Esophagus muscularis mucosa (tissue), 4 donors: ENCODE measurements at places on chromosomes 16 and 17. TPM values are rescaled to one million over a fixed set of nuclear protein-coding genes. Genes with fewer than 3 reads are reported as not detected.
A peak's percentile ranks its signal among the peaks of the same experiment; 100 is the strongest.

KCNJ2 gene
- 7.1 TPM for total RNA-seq

MFAP4 gene
- 191 TPM for total RNA-seq

GRCh38 chr17:28711723-28712031 lies at the start of gene PROCA1:
TSS of gene PROCA1 (minus strand) at chr17:28711888. CDS start at chr17:28711660, 228 bp downstream.
- no peak for DNase-seq

TPSG1 gene
- 2.9 TPM for total RNA-seq

DNA sequence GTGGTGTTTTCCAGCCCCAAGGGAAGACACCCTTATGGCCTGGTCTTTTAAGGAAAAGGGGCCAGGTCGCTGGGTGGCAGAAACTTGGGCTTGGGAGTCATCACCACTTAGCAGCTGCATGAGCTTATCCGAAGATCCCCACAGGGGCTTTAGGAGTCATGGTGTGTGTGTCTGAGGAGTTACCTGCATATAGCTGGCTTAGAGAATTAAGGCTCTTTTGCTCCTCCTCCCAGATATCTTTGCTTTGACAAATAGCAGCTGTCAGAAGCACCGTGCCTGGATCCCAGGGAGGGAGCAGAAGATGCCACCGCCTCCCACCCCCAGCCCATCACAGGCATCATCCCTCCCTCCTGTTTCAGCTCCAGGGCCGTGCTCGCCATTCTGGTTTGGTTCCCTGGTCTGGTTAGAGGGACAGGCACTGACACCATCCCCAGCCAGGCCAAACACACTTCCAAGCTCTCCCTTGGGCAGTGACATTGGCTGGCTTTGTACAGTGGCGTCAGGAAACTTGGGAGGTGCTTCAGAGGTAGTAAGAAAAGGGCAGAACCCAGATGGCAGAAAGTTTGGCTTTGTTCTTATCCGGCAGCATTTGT lies 17.4 kb downstream of the LDHD start:
- no peak for DNase-seq

ZNF48 gene
- 15.3 TPM for total RNA-seq

GRCh38 chr16:78768718-78769117 lies 669.3 kb downstream of the WWOX start:
- DNase-seq: no peak

KRTAP1-4 gene
- total RNA-seq: not detected

DNA sequence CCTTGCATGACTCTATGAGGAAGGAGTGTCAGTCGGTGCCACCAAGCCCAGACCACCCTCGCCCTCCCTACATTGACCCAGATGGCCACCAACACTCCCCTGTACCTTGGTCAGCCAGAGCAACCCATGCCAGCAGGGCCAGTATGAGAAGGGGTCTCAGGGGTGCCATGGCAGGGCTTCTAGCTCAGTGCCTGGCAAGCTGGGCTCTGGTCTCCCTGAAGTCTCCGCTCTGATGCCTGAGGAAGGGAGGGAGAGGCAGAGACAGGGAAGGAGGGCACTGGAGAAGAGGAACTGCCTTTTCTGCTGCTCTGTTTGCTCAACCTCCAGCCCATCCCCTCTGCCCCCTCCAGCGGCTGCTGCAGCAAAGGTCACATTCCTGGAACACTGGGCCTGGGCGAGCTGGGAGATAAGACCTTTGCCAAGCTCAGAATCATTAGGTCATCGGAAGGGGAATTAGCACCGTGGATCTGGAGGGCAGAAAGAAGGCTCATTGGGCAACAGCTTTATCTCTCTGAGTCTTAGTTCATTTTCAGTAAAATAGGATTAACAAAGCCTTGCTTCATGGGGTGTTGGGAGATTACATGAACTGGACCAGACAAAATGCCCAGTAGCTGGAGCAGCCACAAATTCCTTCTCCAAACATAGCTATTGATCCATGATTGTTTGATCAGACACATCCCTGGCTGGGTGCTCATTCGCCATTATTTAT lies at the start of gene VTN:
VTN (minus strand) TSS at position 273 of the 709 bp plus-strand sequence; CDS start at position 169, 104 bp downstream.
- DNase-seq: no peak

GRCh38 chr16:53545433-53545832 lies 42.4 kb upstream of the AKTIP start:
- no peak for DNase-seq

- no peak for DNase-seq
Observed at GRCh38 chr17:50452630-50453300, 15.9 kb downstream of the CHAD start.

EFNB3 gene
- total RNA-seq: 0.17 TPM

DNA sequence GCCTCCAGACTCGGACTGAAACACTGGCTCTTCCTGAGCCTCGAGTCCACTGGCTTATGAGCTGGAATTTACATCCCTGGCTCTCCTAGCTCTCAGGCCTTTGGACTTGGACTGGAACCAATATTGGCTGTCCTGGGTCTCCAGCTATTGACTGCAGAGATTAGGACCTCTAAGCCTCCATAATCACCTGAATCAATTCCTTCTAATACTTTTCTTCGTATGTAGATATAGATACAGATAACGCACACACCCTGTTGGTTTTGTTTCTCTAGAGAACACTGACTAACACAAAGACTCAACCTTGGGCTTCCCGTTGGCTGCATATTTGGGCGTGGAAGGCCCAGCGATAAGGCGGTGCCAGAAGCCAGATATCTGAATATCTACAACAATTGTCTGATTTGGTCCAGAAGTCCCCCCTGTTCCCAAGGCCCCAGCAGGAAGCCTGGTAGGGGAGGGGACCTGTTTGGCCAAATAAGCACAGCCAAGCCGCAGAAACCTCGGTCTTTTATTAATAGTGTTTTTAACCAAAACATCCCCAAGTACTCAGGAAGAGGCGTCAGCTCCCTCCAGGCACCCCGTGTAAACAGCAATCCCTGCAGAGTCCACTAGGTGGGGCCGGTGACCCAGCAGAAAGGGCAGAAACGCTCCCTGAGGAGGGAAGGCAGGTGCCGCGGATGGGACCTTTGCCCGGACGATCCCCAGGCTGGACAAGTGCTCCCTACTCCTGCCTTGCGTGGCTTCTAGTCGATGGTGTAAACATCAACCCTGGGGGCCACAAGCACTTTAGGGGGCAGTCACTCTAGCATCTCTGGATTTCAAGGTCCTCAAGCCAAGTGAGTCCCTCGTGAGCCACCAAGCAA lies 57.0 kb downstream of the ABR start:
- DNase-seq: peak; percentile 97

DNA sequence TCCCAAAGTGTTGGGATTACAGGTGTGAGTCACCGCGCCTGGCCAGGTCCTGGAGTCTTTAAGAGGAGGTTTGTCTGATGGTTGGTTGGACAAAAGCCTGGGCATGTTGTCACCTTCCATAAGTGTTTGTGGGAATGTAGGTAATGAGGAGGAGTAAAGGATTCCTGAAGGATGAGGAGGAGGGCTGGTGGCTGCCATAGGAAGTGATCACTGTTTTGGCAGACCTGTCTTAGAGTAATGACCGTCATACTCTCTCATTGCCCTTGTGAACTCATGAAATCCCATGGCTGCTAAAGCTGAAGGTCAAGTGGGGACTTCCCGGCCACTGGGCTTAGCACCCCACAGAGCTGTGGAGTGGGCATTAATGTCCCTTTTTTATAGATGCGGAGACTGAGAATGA lies 40.5 kb downstream of the TENT4B start:
- no peak for DNase-seq

DNA sequence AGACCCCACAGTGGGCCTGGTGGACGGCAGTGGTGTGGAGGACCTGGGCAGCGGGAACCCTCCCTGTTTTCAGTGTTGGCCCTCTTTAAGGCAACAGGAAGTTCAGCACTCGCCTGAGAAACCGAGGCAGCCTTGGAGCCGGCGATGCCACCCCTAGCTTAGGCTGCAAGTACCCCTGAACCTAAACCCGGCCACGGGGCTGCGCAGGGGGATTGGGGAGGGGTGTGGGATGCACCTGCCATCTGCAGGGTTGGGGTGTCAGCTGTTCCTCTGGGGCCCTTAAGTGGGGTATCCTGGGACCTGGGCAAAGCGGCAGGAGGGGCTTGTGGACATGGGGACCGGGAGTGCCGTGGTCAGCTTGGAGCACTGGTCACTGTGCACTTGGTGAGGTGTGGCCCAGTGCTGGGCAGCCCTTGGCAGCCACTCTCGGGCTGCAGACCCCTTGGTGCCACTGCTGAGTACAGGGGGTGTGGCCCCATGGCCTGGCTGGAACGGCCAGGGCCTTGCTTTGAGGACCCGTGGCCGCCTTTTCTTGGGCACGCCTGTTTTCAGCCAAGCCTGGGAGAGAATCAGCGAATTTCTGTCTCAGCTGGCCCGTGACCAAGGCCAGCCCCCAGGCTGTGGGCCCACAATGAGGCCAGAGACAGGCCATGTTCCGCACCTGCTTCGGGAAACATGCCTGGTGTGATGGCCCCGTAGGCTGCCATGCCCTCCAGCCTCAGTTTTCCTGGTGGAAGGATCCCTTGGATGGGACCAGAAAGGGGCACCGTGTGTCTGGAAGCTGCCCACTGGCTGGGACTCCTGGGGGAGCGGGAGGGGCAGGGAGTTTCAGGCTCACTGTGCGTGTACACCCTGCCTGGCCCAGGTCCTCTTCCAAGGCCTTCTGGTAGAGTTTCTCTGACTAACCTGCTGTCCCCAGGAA lies 4.1 kb upstream of the SLC25A10 start:
- no peak for DNase-seq

GRCh38 chr17:10380631-10381408 lies 8.0 kb upstream of the MYH13 start:
- peak; percentile 55 for DNase-seq

GRCh38 chr17:74404218-74404617 lies 27.7 kb upstream of the GPRC5C start:
- DNase-seq: no peak

DNA sequence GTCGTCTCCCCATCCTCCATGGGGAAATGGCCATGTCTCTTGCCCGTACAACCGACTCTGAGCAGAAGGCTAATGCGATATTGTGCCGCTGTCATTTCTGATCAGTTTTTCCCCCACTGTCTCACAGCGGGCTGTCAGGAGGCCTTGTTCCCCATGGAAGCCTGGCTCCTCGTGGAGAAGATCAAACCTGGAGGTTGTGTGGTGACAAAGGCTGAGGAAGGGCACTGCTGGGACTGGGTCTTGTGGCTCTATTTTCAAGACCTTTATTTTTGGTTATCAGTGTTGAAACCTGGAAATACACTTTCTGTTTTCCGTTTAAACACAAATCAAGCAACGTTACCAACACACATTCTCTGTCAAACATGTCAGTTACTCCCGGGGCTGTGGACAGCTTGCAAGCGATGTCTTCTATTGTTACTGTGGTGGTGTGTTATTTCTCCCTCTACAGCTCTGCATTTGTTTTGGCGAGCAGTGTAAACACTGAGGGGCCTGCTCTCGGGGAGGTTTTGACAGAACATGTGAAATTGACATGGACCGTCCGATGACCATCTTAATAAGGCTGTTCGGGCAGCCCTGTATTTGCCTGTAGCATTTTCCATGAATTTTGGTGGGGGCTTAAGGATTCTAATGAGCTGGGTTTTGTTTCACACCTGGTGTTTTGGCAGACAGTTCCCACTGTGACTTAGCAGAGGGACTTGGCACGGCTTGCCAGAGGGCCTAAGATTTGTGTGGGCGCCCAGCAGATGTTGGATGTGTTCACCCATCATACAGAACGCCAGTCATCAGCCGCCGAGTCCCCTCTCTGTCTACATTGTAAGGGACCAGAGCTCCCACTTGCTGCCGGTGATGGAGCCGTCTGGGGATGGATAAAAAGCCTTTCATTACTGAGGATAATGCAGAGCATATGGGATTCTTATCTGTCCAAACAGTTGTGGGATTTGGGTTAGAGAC lies 12.5 kb downstream of the RBFOX1 start:
- no peak for DNase-seq

GNG13 gene
- total RNA-seq: not detected

DNA sequence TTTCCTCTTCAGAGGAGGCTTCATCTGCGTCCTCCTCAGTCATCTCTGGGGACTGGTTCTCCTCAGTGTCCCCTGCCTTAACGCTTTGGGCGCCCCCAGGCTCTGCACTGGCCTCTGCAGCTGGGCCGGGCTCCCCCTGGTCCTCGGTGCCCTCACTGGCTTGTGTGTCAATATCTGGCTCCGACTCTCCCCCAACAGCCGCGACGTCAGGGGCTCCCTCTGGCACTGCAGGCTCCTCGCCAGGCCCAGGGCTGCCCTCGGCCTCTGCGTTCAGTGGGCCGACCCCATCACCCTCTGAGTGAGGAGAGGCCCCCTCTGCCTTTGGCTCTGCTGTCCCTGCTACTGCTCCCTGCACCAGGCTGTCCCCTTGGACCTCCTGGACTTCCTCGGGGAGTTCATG lies 34.7 kb downstream of the SRL start:
- DNase-seq: no peak

DNA sequence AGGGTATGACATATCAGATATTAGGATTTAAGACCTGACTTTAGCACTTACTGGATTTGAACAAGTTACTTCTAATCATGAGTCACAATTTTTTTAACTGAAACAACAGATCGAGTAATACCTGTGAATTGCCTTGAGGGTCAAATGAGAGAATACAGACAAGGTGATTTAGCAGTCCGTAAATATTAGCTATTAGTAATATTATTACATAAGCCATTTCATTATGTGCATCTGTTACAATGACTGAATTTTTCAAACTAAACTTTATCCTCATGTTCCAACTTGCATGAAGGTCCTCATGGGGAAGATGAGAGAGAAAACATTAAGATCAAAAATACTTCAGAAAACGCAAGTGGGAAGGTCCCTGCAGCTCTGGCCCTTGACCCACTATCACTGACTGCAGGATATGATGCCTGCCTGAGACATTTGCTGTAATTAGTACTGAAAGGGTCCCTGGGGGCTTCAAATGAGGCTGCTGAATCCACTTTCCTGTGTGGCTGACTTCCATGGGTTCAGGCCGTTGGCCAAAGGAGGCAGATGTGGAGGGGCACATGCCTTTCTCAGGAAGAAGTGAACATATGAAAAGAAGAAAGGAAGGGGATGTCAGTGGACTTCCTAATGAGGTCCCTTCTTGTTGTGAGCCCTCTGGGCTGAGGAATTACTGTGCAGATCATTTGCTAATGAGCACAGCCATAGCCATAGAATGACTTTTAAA lies 441.7 kb downstream of the CDH11 start:
- no peak for DNase-seq

DNA sequence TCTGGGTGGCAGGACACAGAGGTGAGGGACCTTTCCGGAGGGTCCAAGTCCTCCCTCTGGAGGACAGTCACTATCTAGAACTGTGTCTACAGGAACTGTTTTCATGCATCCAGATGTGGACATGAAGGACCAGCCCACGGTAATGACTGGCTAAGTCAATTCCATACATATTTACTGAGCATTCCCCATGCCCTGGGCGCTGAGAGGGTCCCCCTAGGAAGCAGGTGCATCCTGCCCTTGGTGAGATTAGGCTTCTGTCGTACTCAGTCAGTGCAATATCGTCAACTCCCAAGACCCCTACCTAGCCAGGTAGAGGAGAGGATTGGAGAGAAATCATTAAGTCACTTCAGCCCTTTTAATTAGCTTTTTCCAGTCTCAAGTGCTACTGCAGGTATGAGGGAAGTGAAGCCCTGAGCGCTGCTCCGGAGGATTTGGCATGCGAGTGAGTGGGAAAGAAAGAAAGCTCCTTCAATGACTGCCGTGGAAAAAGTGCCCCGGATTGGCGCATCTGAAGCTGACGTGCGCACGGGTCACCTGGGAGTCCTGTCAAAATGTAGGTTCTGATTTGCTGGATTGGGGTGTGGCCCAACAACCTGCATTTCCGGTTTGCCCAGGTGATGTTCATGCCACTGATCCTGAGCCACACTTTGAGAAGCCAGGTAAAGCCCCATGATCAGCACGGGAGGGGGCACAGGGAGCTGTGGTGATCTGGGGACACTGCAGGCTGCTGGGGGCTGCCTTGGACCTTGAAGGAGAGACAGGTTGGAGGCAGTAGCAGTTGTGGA lies 367.4 kb upstream of the TNRC6C start:
- no peak for DNase-seq

- no peak for DNase-seq
Observed at GRCh38 chr17:54745862-54746261, 154.8 kb upstream of the TOM1L1 start.

ZNF624 gene
- total RNA-seq: 4.5 TPM

- DNase-seq: no peak
Observed at GRCh38 chr17:3015890-3016289, 47.5 kb downstream of the OR1D5 start.

KRTAP9-4 gene
- not detected for total RNA-seq
